Hematopoietic multipotent progenitor cell treated with erythropoietin and hydrocortisone succinate and interleukin-3 and kit ligand, for 15 days (in vitro differentiated cells): ENCODE measurements at places on chromosomes 12 and 14.
A peak's percentile ranks its signal among the peaks of the same experiment; 100 is the strongest.

DNA sequence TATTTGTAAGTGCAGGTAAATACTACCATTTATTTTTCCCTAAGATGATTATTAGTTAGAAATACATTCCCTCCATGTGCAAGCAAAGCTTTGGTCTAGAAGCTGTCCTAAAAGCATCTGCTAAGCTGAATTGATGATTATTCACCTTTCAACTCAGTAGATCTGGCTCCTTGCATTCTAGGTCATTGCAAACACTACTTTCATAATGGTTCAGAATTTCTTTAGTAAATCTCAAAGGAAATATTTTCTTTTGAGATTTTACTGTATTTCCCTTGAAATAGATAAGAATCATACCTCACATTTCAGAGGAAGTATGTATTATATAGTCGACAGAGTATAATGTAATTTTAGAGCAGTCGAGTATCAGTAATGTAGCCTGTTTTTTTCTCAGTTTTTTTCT lies 2.4 kb downstream of the ETNK1 start:
- no peak for DNase-seq

DNA sequence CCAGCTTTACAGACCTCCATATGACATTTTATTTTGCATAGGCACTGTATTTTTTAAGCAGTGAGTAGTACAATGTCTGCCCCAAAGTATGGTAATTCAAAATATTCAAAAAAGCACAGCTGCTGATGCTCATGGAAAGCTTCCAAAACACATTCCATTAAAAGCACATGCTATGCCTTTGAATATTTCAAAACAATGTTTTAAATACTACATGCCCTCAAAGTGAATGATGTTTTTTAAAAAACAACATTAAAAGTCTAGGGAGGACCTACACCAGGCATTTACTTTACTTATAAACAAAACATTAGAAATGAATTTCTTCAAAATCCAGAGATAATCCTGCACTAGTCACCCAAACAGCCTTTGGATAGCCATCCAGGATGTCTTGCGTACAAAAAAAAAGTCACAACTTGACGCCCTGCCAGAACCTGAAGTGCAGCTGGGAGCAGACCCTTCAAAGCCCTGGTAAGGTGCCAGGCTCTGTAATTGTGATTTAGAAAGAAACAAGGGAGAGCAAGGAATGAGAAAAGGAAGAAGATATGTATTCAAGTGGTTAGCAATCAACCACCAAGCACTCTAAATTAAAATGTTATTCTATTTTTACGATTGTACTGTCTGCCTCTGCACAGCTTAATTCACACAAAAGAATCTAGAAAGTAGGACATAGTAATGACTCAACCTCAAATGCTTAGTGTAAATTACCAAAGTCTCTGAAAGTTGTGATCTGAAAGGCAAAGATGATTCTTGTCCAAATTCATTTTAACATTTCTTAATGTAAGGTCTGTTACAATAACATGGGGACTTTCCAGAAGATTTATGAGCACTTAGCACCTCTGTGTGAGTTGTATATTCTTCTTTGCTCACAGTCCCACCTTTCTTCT lies 31.9 kb downstream of the CEP83 start:
- DNase-seq, result no peak

GRCh38 chr14:81655423-81656314 lies 122.0 kb upstream of the SEL1L start:
- no peak for DNase-seq

DNA sequence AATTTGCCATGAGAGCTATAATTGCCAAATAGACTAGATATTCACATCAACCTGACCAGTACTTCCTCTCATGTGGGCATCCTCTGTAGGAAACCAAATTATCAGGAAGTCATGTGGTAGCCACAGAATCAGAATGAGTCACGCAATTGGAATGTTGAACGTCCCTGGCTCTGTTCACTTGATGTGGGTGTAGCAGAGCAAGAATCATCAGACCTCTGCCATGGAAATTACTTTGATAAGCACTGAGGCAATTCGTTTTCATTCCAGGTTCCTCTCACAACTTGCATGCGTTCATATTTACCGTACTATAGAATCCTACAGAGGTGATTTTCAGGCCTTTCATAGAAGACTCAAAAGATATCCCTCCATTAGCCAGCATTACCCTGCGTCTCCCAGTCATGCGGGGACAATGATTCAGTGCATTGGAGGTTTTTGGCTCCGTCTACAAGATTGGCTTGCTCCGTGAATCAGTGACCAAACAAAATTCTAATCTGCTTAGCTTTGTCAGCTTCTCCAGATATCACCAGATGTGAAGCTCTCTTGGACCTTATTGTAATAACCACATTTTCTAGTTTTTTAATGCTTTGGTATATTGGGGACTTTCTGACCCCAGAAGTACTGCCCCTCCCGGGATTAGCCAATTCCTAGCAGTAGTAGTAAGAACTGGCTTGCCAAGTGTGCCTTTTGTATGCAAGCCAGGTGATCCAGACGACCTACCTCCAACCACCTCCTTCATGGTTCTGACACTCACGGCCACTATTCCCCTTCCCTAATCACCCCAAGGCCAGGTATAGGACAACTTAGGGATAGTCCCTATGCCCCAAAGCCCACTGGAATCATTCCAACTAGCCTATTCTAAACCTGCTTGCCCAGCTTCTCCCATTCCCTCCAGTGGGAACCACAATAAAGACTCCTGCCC lies 133.4 kb downstream of the KICS2 start:
- DNase-seq, result no peak

DNA sequence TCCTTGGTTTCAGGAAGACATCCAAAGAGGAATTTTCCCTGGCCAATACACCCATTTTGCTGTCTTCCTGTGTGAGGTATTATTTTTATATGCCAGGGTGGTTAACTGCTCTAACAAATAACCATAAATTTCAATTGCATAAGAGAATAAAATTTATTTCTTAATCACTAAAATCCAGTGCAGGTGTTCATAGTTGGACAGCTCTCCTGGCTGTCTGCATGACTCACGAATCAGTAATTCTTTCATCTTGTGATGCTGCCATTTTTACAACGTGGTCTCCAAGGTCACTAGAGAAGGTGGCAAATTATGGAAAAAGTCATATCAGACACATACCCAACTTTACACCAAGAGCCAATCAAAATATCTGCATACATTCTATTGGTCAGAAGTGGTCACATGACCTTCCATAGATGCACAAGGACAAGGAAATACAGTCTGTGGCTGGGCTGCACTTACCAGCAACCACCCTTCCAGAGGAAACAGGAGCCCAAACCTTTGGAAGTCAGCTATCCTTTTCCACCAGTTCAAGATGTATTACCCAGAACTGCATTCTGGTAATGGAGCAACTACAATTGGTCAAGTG lies 193.5 kb upstream of the PLEKHG7 start:
- no peak for DNase-seq

DNA sequence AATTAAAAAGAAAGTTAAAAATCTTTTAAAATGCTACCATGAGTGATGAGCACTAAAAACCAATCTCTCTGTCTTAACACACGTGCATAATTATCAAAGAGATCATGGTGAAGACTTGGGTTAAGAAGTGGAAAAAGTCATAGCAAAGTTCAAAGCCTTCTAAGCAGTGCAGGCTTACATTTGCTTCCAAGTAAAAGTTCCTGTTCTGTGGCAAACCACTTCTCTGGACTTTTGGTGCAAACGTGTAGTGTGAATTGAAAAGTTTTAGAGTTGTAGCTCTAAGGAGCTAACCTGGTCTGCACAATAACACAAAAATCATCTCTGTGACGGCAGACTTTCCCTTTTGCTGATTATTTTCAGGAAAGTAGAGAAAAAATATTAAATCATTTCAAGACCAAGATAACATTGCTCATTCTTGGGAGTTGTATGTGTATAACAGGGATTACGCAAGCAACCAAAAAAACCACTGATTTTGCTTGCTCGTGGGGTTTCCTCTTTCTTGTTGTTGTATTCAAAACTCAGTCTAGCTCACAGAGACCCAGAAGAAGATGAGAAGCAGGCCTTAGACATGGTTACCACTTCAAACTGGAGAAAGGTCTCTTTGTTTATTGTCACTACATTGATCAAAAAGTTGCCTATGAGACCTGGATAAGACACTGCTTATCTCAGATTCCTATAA lies 2.3 kb upstream of the GLIPR1 start:
- DNase-seq, result no peak

DNA sequence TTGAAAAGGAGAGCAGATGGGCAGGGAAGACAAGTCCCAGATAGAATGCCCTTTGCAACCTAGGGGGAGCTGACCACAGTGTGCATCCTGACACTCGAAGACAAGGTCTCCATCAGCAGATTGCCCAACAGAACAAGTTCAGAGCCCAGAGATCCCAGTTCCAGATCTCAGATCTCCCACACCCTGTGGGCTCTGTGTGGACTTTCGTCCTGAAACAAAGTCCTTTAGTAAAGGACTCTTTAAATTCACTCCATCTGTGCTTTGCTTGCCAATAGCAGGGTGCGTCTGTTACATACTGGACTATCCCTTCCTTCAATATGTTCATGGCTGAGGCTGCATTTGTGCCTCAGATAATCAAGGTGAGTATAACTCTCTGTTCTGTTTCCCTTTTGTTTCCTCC lies 8.7 kb upstream of the C1RL start:
- DNase-seq, result no peak

DNA sequence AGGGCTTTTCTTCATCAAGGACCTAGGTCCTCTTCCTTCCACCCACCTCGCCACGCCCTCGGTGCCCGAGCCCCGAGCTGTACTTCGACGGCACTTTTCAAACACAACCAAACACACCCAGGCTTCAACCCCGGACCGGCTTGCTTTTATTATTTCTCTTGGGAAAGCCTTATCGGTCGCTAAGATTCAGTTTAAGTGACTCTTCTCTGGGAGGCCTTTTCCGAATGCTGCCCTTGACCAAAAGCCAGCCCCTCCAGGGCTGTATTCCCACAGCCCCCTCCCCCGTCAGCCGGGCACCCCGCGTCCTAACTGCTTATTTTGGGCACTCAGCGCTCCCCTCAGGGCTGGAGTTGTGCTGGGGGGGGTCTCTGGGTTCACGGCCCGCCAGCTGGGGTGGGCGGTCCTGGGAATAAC lies 644 bp upstream of the PPP4R4 start:
- DNase-seq, result no peak

DNA sequence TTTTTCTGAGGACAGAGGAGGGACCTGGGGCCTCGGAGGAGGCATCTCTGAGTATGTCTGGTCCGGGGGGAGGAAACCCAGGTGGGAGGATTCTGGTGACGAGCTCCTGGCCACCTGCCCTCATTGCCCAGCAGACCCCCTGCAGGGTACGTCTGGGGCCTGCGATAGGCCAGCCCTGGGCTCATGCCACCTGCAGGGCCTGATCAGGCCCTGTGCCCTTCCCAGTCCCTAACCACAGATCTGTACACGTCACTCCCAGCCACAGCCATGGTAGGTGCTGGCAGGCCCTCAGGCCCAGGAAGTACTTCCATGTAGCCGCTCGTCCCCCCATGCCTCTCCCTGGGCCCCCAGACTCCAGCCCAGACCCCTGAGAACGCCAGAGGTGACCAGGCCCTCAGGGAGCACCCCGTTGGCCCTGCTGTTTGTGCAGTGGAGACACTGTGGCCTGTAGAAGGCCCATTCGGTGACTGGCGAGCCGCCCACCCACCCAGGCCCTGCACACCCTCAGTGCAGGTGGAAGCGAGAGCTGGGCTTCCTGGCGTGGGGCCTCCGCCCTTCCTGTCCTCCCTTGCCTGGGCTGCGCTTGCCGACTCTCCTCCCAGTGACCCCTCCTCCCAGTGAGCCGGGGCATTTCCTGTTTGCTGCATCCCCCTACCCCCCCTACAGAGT lies 5.7 kb downstream of the INF2 start:
- peak; percentile 92 for DNase-seq

DNA sequence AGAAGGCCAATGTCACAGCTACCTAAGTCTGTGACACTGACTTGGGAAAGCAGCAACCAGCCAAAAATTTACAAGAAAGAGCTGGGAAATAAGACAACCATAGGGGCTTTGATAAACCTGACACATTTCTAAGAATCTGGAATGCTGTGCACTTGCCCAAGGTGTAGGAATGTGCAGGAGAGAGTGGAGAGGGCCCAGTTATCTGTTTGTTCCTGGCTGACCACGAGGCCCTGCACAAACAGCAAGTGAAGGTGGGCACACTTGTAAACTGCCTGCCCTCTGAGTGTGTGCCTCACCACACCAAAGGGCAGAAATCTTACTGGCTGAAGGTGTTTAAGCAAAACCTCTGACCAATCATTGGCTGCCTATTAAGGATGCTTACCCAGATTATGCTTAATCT lies 27.3 kb downstream of the DLK1 start:
- no peak for DNase-seq

DNA sequence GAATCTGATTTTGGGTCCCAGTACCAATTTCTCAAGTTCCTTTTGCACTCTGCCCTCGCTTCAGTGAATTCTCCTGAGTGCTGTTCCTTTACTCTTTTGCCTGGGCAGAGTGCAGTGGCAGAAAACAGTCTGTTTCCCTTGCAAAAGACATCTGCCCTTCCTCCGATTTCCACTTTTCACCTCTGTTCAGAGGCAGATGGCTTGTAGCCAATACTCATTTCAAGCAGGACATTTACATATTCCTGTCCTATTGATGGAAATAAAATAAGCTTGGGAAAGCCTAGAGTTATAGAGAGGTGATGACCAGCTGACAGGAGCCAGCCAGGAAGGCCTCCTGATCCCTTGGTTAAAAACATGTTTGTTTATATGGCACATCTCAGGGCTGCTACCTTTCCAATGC lies 111.0 kb downstream of the SLC8A3 start:
- no peak for DNase-seq

DNA sequence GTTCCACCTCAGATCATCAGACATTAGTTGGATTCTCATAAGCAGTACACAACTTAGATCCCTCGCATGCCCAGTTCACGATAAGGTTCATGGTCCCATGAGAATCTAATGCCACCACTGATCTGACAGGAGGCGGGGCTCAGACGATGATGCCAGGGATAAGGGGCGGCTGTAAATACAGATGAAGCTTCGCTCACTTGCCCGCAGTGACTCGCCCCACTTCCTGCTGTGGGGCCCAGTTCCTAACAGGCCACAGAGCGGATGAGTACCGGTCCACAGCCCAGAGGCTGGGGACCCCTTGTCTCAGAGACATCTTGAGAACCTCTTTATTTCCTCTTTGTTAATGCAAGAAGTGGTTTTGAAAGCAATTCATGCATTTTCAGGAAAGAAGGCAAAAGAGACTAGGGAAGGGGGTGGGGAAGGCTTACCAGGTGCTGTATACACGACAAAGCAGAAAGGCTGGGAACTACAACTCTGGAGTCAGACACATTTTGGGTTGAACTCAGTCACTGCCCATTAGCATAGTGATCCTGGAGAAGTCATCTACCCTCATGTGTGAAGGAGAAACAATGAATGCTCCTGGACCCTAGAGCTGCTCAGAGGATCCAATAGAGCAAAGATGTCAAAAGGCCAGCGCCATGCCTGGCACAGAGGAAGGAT lies 68.7 kb downstream of the EID3 start:
- no peak for DNase-seq

DNA sequence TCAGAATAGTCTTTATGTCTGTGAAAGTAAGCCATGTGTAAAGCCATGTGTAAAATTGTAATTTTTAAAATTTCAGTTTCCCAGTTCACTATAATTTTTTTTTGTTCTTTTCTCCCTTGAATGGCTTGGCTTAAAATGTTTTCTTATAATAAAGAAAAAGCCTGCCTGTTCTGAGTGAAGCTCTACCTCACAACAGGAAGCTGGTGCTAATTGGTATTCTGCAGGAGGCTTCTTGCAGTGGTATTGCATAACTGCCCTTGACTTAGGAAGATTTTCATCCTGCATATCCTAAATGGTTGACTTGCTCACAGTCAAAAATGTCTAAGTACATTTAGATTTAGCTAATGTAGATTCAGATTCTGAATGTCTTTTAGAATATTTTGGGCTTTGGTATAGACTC lies 49.5 kb downstream of the ATP2A2 start:
- no peak for DNase-seq
